ENCODE measurements at places on chromosomes 2 and 18. TPM values are rescaled to one million over a fixed set of nuclear protein-coding genes. Genes with fewer than 3 reads are reported as not detected.
A peak's percentile ranks its signal among the peaks of the same experiment; 100 is the strongest.

ITGB1BP1 gene
- total RNA-seq, result 87.0 TPM

YES1 gene
- 61.2 TPM for total RNA-seq

SCYGR5 gene
- total RNA-seq, result not detected

NDUFB3 gene
- total RNA-seq, result 133 TPM

- no peak overlapping the region for H3K4me3 ChIP-seq
- no peaks in the 10 kb centered on the region for H3K4me1 ChIP-seq
- H3K27ac ChIP-seq, result no peak overlapping the region
- DNase-seq, result no peak
- H3K36me3 ChIP-seq, result no peaks in the 10 kb centered on the region
- no peaks in the 10 kb centered on the region for H3K27me3 ChIP-seq
These were observed 70.5 kb upstream of the NT5C1B start for GRCh38 chr2:18659915-18660314.

- no peaks in the 10 kb centered on the region for H3K27me3 ChIP-seq
These were observed 25.7 kb downstream of the MTHFD2 start for GRCh38 chr2:74223941-74224770.

DNA sequence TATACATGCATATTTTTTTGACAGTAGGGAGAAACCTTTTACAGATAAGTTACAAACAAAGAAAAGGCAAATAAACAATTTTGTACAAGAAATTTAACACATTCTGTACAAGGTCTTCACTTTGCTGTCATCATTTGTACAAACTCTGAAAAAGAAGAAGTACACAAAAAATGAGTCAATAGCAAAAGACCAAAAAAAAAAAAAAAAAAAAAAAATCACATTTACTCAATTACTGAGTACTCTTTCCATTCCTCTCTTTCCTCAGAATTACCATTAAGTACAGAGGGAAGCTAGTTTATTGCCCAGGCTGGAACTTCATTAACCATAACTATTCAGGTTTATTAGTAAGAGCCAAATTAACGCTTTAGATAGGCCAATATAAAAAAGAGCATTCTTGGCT lies 5.6 kb upstream of the STPG4 start:
- no peak overlapping the region for H3K4me3 ChIP-seq
- peak overlapping the region; percentile 49 for H3K27ac ChIP-seq
- H3K27me3 ChIP-seq, result no peaks in the 10 kb centered on the region
- peaks cover 98% of the 10 kb centered on the region for H3K36me3 ChIP-seq
- DNase-seq, result no peak
- H3K4me1 ChIP-seq, result peaks cover 49% of the 10 kb centered on the region

- H3K36me3 ChIP-seq, result peaks cover 16% of the 10 kb centered on the region
These were observed 2.0 kb downstream of the OTOS start for GRCh38 chr2:240138254-240138984.

DNA sequence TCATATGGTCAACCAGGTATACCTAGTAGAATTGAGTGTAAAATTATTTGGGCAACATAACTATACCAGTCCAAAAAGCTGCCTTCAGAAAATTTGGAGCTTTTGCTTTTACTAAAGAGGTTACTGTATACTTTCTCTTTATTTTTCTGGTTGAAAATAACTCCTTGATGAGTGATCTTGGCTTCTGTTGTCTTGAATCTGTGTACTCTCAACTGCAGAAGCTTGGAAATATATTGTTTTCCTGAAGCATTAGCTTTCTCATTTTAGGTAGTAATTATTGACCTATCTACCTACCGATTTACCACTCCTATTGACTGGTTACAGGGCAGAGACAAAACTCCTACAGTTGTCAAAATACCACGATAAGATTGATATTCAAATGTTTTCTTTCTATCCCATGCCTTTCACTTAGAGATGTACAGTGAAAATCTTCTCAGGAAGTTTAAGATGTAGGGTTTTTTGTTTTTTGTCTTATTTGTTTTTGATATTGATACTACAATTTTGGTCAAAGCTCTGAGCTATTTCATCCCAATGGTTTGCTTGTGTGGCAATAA lies 35.7 kb upstream of the DLX1 start:
- H3K36me3 ChIP-seq, result no peaks in the 10 kb centered on the region
- no peaks in the 10 kb centered on the region for H3K4me1 ChIP-seq
- H3K4me3 ChIP-seq, result no peak overlapping the region
- no peak for DNase-seq

DNA sequence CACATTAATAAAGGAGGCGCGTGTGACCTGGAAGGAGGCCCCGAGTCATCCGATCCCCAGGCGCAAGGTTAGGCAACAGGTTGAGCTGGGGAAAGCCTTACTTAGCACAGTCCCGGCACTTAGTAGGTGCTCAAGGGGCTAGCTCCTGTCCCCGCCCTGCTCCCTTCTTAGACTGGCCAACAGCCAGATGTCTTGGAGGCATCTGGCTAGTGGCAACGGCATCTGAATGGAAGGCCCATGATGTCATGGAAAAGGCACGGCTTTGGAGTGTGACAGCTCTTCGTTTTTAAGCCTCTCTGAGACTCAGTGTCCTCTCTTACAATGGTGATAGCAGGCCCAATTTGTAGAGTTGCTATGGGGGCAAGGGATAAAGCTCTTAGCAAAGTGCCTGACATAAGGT lies 258.3 kb downstream of the CYRIA start:
- no peaks in the 10 kb centered on the region for H3K4me1 ChIP-seq
- DNase-seq, result no peak
- H3K36me3 ChIP-seq, result no peaks in the 10 kb centered on the region
- H3K4me3 ChIP-seq, result no peak overlapping the region

DNA sequence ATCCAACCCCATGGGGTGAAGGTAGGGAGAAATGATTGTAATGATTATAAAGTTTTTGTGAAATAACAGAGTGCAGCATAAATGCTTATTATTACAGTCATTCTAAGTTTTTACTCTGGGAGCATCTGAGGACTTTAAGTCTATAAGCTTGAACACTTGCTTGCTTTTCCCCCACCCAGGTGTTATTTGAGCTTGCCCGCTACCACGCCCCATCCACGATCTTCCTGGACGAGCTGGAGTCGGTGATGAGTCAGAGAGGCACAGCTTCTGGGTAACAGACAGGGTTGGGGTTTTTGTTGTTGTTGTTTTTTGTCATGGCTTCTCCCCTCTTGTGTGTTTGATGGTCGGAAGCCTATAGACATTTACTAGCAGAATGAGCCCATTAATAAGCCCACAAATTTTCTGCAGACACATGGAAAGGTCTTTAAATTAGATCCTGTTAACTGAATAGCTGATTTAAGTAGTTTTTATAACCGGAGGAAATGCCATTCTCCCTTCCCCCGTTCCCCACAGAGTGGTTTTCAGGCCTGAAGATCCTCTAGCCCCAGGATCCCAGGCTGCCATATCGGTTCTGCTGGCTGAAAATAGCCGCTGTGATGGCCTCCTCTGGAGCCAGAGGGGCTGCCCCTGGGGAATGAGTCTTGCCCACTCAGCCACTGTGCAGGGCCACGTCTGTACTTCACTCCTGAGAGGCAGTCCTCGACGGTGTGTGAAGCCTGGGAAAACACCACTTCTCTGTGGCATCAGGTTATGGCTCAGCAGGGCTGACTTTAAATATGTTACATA lies 39.9 kb upstream of the ELOA2 start:
- DNase-seq, result peak; percentile 31
- H3K4me1 ChIP-seq, result no peaks in the 10 kb centered on the region
- H3K36me3 ChIP-seq, result no peaks in the 10 kb centered on the region
- no peaks in the 10 kb centered on the region for H3K27me3 ChIP-seq

GRCh38 chr18:58231930-58232329 lies 187.9 kb downstream of the NEDD4L start:
- peaks cover 83% of the 10 kb centered on the region for H3K4me1 ChIP-seq
- peak; percentile 41 for DNase-seq
